ENCODE measurements at places on chromosomes 12 and 14. TPM values are rescaled to one million over a fixed set of nuclear protein-coding genes. Genes with fewer than 3 reads are reported as not detected.

GRCh38 chr12:19915392-19916195 is 452.7 kb upstream of the PDE3A start:
- no peak for DNase-seq

- DNase-seq: no peak
Measured at GRCh38 chr12:3196488-3196887, 119.3 kb downstream of the TSPAN9 start.

DNA sequence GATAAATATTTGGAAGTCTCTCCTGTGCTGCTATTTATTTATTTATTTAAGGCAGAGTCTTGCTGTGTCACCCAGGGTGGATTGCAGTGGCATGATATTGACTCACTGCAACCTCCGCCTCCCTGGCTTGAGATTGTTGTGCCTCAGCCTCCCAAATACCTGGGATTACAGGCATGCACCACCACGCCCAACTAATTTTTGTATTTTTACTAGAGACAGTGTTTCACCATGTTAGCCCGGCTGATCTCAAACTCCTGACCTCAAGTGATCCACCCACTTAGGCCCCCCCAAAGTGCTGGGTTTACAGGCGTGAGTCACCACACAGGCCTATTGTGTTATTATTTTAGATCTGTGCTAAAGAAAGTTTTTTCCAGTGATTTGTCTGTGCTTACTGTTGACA is 225.2 kb downstream of the CCER1 start:
- DNase-seq: no peak

DNA sequence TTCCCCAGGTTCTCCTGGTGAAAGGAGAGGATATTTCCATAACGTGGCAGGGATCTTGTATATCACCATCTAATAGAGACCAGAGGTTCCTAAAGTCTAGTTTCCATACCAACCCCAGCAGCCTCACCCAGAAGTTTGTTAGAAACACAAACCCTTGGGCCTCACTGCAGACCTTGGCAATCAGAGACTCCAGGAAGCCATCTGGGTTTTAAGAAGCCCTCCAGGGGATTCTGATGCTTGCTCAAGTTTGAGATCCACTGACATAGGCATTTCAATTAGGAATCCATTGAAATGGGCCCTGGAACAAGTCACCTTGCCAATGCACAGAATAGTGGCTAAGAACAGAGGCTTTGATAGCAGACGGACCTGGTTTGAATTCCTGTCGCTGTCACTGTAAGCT is 2.2 kb upstream of the CMKLR1 start:
- no peak for DNase-seq

GRCh38 chr14:38553586-38553985 is 297.7 kb upstream of the CLEC14A start:
- no peak for DNase-seq

- no peak for DNase-seq
Measured at GRCh38 chr12:84726780-84727179, 185.8 kb downstream of the SLC6A15 start.

DNA sequence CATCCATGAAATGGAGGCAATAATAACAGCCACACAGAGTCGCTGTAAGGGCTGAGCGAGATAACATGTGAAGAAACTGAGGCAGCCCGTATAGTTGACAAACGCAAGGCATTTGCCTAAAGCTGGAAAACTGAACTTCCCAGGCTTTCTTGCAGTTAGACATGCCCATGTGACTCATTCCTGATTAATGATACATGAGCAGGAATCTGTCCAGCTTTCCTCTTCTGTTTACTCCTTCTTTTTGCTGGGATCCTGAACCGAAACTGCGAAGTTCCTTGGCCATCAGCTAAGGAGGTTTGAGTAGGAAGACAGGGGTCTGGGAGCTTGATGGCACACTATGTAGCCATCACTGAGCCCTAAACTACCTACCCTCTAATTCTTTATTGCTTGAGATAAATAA is 52.2 kb downstream of the ST8SIA1 start:
- no peak for DNase-seq

RNASE7 gene
- 0.24 TPM for polyA plus RNA-seq

RASSF9 gene
- polyA plus RNA-seq: 0.99 TPM

SLC22A17 gene
- polyA plus RNA-seq: 37.3 TPM
